ENCODE measurements at places on chromosomes 2 and 18.

DNA sequence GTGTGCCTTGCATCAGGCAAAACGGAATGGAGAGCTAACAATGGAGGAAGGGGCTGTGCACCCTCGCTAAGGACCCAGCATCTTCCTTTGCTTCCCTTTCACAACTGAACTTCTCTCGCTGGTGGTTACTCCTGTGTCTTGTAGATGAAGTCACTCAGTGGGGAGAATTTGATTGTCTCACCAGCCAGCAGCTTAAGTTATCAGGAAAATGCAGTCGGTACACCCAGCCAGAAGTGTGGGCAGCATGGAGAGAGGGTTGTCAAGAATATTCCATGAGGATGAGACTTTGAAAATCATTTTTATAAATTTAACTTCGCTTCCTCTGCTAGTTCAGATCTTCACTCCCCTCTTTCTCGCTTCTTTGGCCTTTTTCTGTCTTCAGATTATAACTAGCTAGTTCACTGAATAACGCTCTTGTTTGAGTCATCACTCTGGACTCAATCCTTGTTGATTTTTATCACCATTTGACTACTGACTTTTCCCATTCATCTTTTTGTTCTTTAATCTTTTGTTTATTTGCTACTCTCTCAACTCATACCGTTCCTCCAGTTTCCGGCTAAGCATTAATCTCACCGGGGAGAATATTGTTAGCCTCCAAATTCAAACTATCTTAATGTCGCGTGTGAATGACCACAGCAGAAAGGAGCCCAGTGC, 221.7 kb downstream of the CD226 start:
- DNase-seq, result no peak

GRCh38 chr18:31398191-31398590, 21.6 kb downstream of the DSG4 start:
- DNase-seq, result no peak

- no peak for DNase-seq
Observed at GRCh38 chr2:63992061-63992685, 27.1 kb downstream of the VPS54 start.

DNA sequence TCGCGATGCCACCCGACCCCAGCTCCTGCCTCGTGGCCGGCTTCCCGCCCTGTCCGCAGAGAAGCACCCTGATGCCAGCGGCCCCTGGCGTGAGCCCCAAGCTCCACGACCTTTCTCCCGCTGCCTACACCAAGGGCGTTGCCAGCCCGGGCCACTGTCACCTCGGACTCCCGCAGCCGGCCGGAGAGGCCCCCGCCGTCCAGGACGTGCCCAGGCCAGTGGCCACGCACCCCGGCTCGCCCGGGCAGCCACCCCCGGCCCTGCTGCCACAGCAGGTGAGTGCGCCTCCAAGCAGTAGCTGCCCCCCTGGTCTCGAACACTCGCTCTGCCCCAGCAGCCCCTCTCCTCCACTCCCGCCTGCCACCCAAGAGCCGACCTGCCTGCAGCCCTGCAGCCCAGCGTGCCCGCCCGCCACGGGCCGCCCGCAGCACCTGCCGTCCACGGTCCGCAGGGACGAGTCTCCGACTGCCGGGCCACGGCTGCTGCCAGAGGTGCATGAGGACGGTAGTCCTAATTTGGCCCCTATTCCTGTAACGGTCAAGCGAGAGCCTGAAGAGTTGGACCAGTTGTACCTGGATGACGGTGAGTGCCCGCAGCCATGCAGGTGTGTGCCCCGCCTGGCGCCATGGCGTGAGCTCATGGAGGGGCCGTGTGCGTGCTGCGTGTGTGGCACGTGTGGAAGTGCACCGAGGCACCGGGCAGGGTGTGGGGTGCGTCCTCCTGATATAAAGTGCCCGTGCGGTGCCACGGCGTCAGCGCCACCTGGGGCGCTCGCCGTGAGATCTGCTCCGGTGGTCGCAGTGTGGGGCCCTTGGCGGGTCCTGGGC, 90.8 kb downstream of the NFATC1 start:
- no peak for DNase-seq

DNA sequence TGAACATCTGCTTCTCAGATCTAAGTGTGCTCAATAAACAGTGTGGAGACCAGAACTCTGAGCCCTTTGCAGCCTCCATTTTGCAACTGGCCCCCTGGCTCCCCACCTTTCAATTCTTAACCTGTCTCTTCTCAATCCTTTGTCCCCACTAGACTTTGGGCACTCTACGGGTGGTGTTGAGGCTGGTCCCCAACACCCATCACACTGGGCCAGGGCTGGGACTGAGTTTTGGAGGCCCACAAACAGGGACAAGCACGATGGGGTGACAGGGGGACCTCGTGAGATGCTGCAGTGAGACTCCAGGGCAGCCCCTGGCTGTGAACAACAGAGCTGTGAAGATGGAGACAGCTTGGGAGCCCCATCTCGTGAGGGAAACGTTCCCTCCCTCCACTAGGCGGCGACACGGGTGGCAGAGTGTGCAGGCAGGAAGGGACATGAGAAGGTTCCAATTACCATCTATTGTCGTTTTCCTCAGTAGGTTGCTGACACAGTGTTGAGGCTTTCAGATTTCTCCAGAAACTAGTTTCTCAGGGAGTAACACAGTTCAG, 1.2 kb downstream of the ANKMY1 start:
- no peak for DNase-seq

- no peak for DNase-seq
Observed at GRCh38 chr2:189199797-189200196, 20.2 kb upstream of the COL5A2 start.

DNA sequence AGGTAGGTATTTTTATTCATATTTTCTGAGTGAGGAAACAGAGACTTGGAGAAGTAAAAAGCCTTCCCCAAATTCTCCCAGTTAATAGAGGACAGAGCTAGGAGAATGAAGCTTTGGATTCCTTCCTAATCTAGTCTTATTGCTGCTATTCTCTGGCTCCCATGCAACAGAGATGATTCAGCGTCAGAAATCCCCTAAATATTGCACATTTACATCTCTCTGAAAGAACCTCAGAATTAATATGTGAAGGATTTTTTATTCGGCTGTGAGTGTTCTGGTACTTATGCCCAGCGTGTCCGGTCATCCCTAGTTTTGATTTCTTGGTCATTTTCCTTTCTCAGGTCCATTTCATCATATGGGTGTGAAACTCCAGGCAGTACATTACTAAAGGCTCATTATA, 91.2 kb upstream of the SESTD1 start:
- no peak for DNase-seq

- no peak for DNase-seq
Observed at GRCh38 chr2:235098736-235099494, 147.1 kb downstream of the SH3BP4 start.

DNA sequence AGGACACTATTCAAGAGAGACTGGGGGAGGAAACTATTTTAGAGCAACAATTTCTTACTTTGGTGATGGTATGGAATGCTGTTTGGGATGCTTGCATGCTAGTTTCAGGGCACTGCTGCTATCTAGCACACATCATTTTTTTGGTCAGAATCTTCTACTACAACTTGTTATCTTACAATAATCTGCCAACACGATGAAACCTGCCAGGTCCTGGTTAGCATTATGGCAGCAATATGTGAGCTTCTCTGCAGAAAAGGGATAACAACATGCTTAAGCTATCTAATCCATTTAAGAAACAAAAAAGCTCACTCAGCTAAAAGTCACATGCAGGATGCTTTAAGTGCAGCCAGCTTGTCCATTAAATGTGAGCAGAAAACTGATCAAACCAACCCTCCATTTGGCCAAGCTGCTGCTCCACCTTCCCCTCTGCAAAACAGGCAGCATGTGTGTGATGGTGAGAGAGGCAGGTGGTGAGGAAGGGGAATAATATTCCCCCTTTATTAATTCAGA, 30.1 kb downstream of the GAREM2 start:
- DNase-seq, result no peak

DNA sequence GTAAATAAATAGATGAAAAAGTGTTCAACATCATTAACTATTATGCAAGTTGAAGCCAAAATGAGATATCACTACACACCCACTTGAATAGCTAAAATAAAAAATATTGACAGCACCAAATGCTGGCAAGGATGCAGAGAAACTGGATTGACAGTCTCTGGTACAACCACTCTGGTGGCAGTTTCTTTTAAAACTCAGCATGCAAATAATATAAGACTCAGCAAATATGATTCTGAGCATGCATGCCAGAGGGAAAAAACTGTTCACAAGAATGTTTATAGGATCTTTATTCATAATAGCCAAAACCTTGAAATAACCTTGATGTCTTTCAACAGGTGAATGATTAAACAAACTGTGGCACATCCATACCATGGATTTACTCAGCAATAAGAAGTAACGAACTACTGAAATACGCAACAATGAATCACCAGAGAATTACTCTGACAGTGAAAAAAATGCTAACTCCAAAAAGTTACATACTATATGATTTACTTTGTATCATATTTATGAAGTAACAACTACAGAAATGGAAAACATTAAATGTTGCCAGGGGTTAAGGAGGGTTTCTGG, 131.8 kb downstream of the PIGN start:
- no peak for DNase-seq

GRCh38 chr2:233841183-233841582, 13.2 kb downstream of the HJURP start:
- DNase-seq, result no peak

DNA sequence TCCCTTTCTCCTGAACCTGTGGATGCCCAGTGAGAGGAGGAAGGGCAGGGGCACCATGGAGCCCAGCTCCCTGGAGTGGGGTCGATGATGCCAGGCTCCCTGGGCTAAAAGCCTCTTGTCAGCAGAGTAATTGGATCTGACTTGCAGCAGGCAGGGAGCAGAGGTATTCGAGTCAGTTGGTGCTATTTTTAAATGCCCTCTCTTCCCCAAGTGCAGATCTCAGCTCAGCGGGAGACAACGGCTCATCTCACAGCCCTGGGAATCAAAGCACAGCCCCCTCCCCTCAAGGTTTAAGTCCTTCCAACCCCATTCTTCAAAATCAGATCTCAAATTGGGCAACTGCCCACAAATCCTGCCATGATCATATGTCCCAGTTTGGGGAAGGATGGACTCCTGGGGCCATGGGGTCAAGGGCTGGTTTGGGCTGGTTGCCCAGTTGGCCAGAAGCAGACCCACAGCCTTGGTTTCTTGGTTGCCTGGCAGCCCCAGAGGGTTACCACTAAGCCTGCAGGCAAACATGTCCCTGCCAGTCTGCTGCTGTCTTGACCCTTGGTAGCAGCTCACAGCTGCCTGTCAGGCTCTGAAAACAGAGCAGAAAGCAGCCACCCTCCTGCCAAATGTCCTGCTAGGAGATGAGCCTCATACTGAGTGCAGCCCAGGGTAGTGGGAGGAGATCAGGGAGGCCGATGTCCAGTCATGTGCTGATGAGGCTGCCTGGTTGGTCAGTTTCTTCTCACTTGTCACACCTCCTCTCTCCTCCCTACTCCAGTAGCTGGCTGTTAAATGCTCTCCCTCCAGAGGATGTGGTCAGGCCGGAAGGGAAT, 244.9 kb downstream of the LOXHD1 start:
- DNase-seq, result no peak

GRCh38 chr2:178859730-178860129, 52.5 kb upstream of the TTN start:
- DNase-seq, result no peak

DNA sequence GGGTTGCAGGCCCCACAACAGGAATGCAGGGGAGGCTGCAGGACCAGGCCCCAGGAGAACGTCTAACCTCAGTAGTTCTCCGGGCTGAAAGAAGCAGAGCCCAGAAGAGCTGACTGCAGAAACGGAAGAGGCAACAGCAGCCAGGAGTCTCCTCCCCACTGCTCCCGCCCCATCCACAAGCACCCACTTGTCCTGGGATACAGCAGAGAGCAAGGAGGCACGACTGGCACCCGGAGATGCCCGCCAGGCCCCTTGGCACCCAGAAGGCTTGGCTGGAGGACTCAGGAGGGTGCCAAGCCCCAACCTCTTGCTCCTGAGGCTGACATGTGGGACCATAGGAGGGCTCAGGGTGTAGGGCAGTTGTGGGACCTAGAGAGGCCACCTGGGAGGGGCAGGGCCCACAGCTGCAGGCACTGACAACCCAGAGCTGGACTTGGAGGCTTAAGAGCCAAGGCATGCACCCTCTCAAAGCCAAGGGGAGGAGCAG, 29.0 kb upstream of the TNS1 start:
- no peak for DNase-seq

DNA sequence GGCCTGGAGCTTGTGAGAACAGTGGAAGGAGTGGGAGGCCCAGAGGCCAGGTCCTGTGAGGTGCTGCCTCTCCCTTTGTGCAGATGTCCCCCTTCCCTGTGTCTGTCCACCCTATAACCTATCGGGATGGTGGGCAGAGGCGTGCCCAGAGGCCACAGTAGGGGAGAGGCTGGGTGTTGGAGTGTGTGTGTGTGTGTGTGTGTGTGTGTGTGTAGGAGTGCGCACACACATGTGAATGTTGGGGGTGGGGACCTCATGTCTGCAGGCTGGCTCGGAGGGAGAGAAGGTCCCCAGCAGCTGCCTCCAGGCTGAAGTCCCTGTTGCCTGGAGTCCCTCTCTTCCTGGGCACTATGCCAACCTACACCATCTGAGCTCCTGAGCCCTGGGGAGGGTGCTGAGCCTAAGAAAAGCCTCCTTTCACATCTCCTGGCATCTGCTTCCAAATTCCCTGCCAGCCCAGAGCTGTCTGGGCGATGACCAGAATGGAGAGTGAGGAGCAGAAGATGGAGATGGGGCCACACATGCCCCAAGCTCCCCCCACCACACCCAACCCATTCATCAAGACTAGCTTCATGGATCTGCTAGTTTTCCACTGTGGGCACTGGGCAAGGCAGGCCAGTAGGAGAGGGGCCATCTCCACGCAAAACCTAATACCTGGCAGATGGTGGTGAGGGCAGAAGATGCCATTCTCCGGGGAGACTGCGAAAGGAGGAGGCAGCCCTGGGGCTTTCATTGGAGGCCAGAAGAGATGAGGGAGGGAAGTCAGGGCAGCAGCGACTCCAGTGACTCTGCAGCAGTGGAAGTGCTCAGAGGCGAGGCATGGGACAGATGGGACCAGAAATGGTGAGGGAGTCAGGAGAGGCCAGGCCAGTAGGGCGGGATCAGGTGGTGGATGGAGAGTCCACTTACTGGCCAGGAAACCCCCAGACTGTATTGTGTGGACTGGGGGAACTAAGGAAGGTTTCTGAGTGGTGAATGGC, 20.3 kb downstream of the KCNK3 start:
- no peak for DNase-seq

GRCh38 chr2:20985062-20985461, 58.8 kb downstream of the APOB start:
- DNase-seq, result no peak

DNA sequence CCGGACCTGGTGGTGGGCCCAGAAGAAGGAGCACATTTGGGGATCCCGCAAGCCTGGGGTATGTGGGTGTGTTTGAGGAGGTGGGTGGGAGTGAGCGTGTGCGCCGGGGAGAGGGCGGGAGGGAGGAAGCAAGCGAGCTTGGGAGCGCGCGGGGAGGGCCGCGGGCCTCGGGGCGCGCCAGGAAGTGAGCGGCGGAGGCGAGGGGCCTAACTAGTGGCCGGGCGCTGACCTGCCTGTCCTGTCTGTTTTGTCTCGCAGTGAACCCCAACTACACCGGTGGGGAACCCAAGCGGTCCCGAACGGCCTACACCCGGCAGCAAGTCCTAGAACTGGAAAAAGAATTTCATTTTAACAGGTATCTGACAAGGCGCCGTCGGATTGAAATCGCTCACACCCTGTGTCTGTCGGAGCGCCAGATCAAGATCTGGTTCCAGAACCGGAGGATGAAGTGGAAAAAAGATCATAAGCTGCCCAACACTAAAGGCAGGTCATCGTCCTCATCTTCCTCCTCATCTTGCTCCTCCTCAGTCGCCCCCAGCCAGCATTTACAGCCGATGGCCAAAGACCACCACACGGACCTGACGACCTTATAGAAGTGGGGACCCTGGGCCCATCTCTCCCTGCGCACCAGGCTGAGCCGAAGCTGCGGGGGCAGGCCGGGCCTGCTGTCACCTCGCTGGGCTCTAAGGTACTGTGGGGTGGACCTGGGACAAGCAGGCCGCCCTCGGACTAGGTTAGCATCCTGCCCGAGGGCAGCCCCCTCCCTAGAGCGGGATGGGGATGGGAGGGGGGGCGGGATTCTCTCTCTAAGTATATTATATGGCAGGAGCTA, 1.2 kb downstream of the HOXD4 start:
- DNase-seq, result no peak

All from AG09319 (cell line).